H1 (cell line): ENCODE measurements at places on chromosomes 4 and X. TPM values are rescaled to one million over a fixed set of nuclear protein-coding genes. Genes with fewer than 3 reads are reported as not detected.

The LRRC66 gene
- 0.05 and 0.11 TPM in 2 replicates for polyA plus RNA-seq

DNA sequence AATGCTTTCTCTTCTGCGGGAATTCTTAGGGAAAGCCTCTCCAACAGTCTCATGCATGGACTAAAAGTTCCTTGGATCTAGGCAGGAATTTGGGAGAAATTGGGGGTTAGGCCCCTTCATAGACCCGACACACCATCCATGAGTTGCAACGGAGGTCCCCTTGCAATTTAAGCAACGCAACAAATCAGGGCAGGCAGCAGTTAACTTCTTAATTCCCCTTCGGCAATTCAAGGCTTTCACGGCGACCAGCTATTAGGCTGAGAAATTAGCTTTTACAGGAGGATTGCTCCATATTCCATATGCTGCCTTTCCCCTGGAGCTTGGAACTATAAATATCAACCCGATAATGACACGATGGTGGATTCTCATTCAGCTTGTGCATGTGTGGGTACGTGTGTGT lies 241.0 kb downstream of the SHOX start:
- DNase-seq, result no peak

The EGF gene
- 1.5 and 2.4 TPM in 2 replicates for polyA plus RNA-seq

The PABPC4L gene
- 0.36 and 0.51 TPM in 2 replicates for polyA plus RNA-seq

DNA sequence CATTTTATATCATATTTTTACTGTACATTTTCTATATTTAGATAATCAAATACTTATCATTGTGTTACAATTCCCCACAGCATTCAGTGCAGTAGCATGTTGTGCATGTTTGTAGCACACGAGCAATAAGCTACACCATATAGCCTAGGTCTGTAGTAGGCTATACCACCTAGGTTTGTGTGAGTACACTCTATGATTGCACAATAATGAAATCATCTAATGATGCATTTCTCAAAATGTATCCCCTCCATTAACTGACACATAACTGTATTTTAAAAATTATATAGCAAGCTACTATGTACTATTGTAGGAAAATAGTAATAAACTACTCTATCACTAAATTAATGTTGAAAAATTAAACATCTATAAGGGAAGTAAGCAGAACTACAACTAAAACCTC lies 518.4 kb upstream of the PABPC4L start:
- no peak for DNase-seq
